ENCODE measurements at places on chromosomes 1 and 21. TPM values are rescaled to one million over a fixed set of nuclear protein-coding genes. Genes with fewer than 3 reads are reported as not detected.

- DNase-seq = peak; percentile 68
Measured at GRCh38 chr1:107820801-107821200, 144.2 kb downstream of the VAV3 start.

The HES4 gene
- 379 TPM for total RNA-seq

DNA sequence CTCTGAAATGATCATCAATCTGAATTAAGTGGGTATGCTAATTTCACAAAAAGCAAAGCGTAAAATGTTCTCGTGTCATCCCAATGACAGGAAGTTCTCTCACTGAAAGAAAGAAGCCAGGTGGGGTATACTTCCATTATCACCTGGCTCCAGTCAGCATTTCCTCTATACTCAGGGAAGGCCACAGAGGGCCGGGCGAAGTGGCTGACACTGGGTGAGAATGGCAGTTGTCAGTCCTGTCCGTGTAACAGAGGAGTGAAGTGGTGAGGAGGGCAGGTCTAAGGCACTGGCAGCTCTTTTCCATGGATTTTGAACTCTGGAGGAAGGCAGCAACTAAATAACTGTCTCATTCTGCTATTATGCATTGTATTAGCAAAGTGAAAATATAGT, 60.4 kb downstream of the CAPN2 start:
- no peak for DNase-seq

The AKR7A3 gene
- 0.40 TPM for total RNA-seq

- DNase-seq = no peak
Measured at GRCh38 chr1:94001397-94002045, 92.3 kb upstream of the GCLM start.

DNA sequence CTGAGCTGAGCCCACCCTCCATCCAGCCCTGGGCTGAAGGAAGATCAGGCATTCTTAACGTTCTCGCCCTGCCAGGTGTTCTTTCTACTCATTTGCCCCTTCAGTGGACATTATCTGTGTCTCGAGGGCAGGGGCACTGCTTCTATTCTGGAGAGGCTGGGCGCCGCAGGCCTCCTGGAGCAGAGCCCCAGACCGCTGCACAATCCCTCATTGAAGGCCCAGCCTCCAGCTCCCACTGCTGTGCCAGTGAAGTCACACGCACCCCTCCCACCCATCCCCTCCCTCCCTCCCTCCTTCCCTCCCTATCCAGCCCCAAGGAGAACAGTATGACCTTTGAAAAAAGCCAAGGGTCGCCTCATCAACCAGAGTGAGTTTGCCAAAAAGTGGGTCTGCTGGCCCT, 76.7 kb downstream of the NFASC start:
- DNase-seq = no peak

The KIFAP3 gene
- 6.9 TPM for total RNA-seq

The C1orf94 gene
- not detected for total RNA-seq

DNA sequence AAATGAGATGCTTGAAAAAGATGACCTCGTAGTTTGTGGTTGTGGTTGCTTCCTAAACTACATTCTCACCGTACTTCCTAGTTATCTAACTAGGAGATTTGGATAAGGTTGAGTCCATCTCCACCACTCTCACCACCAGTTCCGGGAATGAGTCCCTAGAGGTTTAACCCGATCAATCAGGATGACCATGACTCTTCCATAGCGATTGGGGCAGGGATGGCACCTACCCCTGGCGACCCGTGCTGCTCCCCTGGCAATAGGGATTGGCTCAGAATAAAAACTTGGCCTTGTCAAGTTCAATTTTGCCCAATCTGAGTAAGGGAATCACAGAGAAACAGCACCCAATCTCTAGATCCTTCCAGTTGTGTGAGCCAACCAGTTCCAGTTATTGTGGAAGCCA, 2.7 kb upstream of the MIS18A start:
- DNase-seq = no peak

DNA sequence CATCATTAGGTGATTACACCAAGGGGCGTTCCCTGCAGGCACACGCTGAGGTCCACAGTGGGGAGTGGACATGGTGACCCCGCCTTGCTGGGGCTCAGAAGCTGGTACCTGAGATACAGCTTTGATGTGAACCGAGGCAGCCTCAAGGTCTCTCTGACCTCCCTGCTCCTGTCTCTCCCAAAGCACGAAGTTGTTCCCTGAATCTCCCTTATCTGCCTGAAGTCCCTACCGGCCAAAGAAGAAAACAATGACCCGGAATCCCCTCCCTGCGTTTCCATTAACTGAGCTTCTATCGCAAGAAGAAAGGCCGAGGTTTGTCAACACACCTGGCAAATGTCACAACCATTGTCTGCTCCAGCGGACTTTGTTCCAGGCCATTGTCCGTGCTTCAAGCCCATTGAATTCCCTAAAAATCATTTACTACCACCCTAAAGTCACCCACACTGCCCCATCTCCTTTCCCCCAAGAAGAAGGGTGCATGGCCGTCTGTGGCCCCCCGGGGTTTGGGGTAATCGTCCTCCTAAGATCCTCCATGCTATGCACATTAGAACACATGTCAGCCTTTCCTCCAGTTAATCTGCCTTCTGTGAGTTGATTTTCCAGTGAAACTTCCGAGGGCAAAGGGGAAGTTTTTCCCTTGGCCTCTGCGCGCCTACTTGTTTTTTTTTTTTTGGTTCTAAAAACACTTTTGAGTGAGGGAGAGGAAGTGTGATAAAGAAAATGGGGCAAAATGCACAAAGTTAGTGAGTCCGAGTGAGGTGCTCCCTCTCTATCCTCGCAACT, 48.1 kb upstream of the COL18A1 start:
- no peak for DNase-seq

The B3GALT5 gene
- total RNA-seq = 1.5 TPM

DNA sequence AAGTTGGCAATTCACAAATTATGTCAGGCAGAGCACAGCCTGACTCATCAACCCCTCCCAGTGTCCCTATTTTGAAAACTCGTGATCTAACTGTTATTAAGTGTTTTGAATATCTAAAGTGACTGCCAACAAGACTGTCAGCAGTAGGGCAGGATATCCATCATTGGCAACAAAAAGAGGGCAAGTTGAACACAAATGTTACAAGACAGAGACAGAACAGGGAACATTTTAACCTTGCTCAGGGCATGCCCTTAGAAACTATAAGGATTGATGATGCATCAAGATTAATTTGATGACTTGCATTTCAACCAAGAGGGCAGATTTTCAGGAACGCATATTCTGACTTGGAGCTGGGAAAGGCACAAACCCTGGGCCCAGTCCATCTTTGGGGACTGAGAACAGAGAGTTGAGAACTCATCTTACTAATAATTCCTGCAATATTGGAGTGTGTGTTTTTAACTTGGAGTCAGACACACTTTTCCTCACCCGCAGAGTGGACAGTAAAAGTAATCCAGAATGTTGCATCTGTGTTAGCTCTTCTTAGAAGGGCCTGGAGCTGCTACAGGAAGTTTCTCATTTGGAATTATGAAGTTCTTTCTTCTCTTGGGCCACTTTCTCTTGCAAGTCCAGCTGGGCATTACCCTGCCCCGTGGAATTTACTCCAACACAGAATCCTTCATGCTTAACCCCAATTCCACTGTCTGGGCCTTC, 317.2 kb downstream of the LTN1 start:
- peak; percentile 48 for DNase-seq

The S100B gene
- not detected for total RNA-seq

DNA sequence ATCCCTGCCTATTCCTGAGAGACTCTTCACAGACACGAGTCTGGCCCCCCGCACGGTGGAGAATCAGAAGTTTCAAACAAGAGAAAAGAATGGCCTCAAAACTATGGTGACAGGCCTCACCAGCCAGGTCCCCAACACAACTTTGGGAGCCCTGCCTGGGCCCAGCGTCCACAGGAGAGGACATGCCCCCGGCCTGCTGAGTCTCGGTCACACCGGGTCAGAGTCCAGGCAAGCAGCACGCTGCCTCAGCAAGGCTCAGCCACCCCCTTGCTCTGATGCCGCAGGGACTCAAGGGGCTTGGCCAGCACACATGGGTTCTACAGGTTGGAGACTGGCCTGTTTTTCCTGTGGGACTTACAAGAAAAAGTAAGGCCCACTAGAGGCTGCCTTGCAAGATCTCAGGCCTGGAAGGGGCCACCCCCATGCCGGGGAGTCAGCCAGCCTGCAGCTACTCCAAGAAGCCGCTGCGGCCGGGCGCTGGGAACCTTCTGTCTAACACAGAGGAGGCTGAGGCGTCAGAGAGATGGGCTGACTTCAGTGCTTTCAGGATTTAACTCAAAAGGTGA, 116.8 kb downstream of the NPHP4 start:
- DNase-seq = no peak

DNA sequence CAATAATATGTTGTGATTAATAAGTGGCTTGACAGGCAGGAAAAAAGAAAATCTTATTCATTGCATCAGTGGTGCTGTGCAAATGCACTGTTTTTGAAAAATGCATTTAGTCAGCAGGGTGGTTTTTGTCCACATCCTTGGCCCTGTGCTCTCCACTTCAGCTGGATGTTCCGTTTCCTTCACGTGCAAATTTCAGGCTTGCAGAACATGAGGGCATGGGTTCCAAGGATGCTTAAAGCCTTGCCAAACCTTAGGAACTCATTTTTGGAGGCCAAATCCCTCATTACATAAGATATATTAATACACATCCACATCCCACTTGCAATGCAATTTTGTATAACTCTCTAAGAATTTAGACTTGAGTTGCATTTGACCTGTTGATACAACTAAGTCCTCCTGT, 410.1 kb downstream of the PRDM2 start:
- no peak for DNase-seq

DNA sequence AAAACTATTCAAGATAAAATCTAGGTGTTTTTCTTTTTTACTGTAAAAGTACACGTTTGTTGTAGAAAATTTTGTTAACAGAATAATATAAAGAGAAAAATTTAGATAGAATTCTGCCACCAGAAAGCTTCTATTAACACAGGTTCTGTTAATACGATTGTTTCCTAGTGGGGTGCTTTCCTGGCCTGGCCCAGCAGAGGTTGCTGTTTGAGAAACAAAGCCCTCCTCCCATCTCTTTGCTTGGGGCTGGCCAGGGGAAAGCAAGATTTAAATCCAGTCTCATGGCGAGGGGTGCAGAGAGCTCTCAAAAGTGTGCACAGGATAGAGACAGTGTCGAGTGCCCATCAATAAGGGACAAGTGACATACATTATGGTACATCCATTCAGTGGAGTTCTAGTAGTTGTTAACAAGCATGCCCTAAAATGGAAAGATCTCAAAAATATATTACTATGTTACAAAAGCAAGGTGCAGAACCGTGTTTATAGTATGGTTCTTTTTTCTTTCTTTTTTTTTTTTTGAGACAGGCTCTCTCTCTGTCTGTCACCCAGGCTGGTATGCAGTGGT, 14.6 kb upstream of the ACBD3 start:
- DNase-seq = peak; percentile 56

- no peak for DNase-seq
Measured at GRCh38 chr21:19490481-19490880, 1086.9 kb upstream of the TMPRSS15 start.

DNA sequence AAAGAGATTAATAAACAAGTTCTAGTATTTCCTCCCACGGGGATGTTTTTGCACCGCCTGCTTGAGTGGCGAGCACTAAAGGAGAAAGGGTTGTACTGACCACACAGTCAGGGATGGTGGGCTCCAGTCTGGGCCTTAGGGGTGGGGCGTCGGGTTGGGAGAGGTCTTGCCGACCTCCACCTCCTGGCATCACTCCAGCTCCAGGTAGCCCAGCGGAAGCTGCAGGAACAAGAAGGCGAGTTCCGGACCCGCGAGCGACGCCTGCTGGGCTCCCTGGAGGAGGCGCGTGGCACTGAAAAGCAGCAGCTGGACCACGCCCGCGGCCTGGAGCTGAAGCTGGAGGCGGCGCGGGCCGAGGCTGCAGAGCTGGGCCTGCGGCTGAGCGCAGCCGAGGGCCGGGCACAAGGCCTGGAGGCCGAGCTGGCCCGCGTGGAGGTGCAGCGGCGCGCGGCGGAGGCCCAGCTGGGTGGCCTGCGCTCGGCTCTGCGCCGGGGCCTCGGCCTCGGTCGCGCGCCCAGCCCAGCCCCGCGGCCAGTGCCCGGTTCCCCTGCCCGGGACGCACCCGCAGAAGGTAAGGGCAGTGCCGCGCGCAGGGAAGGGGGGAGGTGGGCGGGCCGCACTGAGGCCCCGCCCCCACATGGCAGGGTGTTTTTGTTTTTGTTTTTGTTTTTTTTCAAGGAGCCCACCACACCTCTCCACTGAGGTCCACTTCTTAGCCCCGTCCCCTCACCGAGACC, 19.7 kb downstream of the MFAP2 start:
- peak; percentile 87 for DNase-seq

GRCh38 chr1:62367005-62367557, 47.8 kb upstream of the KANK4 start:
- DNase-seq = no peak

GRCh38 chr1:170044187-170044586, 30.3 kb downstream of the KIFAP3 start:
- no peak for DNase-seq

The SLC9C2 gene
- total RNA-seq = not detected

- no peak for DNase-seq
Measured at GRCh38 chr1:185650602-185651230, 83.5 kb upstream of the HMCN1 start.

- DNase-seq = peak; percentile 43
Measured at GRCh38 chr1:151681923-151682322, 34.7 kb downstream of the CELF3 start.

DNA sequence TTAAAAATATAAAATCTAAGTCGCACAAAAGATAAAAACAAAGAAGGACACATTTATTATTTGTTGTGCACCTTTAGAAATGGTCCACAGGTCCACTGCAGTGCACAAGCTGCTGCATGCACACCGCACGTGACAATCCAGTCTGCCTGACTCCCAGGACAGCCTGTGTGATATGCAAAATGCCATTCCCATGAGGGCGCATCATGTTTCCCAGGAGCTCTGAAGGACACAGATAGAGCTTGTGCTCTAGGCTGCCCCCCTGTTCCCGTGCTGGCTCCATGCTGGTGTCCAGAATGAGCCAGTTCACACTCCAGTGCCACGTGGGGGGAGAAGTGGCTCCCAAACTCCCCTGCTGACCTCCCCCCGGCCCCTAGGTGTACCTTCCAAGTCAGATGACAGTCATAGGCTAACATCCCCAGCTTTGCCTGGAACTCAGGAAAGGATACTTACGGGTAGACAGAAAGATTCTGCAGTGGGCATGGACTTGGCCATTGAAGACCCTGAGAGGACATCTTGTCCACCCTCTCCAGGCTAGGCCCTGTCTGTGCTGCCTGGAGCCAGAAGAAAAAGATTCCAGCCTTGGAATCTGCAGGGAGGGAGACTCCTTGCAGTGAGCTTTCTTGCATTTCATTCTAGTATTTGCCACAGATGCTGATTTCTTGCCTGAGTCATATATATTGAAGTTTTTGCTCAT, 26.3 kb downstream of the RAB7B start:
- peak; percentile 23 for DNase-seq

Measured in PC-3 (cell line).